ENCODE measurements at places on chromosomes 1 and 21.

GRCh38 chr1:58649555-58649954, 50.3 kb downstream of the MYSM1 start:
- no peak for DNase-seq

DNA sequence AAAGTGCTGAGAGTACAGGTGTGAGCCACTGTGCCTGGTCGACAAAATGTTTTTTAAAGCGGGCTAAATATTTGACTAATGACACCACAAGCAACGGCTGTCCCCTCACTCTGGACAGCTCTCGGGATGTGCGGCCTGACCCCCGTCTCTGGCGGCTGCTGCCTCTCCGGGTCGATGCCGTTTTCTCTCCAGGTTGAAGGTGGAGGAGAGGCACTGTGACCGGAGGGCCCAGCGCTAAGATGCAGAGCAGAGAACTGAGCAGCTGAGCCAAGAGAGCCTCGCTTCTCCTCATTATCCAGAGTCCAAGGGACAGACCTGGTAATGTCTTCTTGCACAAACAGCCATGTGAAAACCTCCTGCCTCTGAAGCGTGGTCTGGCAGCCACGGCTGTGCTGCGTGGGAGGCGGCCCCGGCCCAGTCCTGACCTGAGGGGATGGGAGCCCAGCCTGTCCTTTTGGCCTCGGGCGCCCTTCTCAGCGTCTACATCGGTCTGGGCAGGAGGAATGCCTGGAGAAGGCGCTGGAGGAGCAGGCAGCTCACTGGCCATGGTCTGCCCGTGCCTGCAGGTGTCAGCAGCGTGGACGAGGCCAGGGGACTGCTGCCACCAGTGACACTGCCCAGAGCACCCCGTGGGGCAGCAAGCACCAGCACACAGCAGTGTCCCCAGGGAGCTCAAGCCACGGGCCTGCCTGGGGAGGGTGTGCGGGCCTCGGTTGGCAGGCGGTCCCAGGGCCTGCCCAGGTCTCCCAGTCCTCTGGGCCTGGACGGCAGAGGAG, 10.3 kb downstream of the MORN1 start:
- DNase-seq, result no peak

DNA sequence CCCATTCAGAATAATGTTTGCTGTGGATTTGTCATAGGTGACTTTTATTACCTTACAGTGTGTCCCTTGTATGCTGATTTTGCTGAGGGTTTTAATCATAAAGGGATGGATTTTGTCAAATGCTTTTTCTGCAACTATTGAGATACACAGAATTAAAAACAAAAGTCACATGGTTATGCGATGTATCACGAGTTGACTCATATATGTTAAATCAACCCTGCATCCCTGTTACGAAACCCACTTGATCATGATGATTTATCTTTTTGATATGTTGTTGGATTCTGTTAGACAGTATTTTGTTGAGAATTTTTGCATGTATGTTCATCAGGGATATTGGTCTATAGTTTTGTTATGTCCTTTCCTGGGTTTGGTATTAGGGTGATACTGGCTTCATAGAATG, 10.7 kb upstream of the OR2T34 start:
- no peak for DNase-seq

DNA sequence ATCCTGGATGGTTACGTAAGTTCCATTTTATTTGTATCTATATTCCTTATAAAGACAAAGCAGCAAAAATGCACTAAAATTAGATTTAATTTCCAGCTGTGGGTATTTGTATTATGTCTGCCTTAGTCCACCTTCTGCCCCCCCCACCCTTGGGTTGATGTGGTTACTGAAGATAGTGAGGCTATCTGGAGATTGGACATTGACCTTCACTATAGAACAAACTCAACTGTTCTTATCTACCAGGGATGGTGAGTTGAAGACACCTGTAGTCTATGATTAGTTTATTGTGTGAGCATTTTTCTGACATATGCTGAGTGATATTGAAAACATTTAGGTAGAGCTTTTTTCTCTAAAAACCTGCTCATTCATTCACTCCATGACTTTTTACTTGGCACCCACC, 122.2 kb downstream of the NFIA start:
- no peak for DNase-seq

DNA sequence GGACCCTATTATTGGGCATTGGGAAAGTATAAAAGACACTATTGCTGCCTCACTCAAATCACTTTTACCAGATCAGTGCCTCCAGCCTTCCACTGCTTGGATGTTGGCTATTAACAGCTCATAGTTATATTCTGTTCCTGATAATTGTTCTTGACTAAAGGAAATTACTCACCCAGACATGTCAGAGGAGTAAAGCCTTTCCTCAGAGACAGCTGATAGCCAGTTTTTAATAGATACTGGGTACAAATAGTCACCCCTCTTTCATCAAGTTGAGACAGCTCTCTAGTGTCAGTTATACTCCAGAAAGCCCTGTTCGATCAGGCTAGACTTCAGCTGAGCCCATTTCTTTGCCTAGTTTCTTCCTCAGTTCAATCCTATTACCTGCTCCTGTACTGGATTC, 876.1 kb upstream of the B3GALT2 start:
- DNase-seq, result no peak

- DNase-seq, result no peak
Observed at GRCh38 chr1:226645279-226645976, 93.7 kb downstream of the ITPKB start.

GRCh38 chr1:226063224-226063976, 884 bp downstream of the H3-3A start:
- DNase-seq, result peak; percentile 56

GRCh38 chr1:192579010-192579738, 3.6 kb downstream of the RGS1 start:
- peak; percentile 49 for DNase-seq

DNA sequence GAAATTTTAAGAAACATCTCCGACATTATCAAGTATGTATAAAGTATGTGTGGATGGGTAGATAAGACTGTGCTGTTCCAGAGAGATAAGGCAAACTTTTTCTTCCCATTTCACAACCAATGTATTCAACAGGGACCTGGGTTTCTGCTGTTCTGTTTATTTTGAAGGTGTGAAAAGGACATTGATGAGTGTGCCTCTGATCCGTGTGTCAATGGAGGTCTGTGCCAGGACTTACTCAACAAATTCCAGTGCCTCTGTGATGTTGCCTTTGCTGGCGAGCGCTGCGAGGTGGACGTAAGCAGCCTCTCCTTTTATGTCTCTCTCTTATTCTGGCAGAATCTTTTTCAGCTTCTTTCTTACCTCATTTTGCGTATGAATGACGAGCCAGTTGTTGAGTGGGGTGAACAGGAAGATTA, 174.0 kb downstream of the CRB1 start:
- peak; percentile 7 for DNase-seq

DNA sequence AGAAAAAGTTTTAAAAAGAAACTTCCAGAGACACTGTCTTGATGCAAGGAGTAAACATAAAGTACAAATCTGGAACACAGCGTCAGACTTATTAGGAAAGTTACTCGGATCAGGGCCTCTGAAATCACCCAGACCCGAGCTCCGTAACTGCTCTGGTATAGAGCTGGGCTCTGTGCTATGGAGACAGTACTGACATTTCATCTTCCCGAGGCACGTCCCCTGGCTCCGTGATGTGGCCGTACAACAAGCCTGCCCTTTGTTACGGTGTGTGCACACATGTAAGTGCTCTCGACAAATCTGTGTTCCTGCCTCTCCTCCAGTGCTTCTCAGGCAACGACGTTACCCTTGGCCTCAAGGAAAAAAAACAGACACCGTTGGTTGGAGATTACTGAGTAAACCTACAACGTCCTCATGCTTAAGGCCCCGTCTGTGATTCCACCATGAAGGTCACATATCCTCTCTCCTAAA, 107.0 kb upstream of the IRF2BP2 start:
- DNase-seq, result no peak

Measured in M059J (cell line).